ENCODE measurements at places on chromosomes 12 and 14. TPM values are rescaled to one million over a fixed set of nuclear protein-coding genes. Genes with fewer than 3 reads are reported as not detected.

OR6C75 gene
- not detected for total RNA-seq

VDR gene
- 0.09 TPM for total RNA-seq

PLCZ1 gene
- total RNA-seq = not detected

PARPBP gene
- 79.8 TPM for total RNA-seq

ASCL1 gene
- not detected for total RNA-seq

TSPAN8 gene
- total RNA-seq = not detected

IAPP gene
- 0.15 TPM for total RNA-seq

ACTR10 gene
- 59.2 TPM for total RNA-seq

CMKLR1 gene
- not detected for total RNA-seq

GRCh38 chr14:54121466-54122027 lies 164.9 kb upstream of the BMP4 start:
- DNase-seq = no peak

GRCh38 chr12:86710109-86710508 lies 453.9 kb upstream of the MGAT4C start:
- DNase-seq = no peak

GRCh38 chr14:89493877-89494634 lies 77.0 kb upstream of the FOXN3 start:
- DNase-seq = peak; percentile 32

DNA sequence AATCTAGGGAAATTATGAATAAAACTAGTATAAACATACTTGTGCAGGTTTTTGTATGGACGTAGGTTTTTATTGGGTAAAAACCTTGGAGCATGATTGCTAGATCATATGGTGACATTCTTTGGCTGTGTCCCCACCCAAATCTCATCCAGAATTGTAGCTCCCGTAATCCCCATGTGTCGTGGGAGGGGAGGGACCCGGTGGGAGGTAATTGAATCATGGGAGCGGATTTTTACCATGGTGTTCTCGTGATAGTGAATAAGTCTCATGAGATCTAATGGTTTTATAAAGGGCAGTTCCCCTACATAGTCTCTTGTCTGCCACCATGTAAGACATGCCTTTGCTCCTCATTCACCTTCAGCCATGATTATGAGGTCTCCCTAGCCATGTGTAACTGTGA lies 120.9 kb downstream of the FOXA1 start:
- no peak for DNase-seq

DNA sequence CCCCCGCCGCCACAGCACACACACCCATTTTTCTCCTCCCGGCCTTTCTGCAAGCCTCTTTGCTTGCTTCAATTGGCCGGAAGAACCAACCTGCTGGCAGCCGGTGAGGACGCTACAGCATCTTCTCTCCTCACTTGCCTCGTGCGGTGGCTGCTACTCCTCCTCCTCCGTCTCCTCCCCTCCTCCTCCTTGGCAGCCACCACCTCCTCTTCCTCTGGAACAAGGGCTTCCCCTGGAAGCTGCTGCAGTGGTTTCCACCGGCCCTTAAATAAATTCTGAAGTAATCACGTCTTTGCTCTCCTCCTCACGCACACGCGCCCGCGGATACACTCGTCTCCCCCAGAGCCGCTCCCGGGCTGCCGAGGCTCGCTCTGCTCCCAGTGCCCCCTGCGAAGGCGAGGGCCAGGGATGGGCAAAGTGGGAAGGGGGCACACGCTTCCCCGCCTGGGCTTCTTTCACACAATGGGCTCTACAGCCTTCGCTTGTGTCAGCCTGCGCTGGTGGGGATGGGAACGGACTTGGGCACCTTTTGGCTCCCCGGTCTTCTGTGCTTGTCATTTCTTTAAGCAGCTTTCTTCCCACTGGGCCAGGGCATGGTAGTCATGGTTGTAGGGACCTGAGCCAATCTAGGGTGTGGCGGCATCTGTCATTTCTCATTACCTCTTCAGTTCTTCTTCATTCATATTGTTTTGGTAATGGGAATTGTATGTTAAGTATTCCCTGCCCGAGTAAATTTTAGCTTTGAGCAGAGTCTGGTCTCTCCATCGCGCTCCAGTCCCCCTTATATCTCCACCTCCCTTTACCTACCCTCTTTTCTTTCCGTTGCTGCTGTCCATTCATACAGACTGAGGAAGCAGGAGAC lies at the start of gene PPFIA2:
PPFIA2 (minus strand) TSS at position 161 of the 862 bp plus-strand sequence.
- peak; percentile 70 for DNase-seq

GRCh38 chr14:63544591-63545299 lies 1.6 kb upstream of the PPP2R5E start:
- DNase-seq = no peak

GRCh38 chr12:95131589-95132340 lies 58.3 kb upstream of the NR2C1 start:
- no peak for DNase-seq

DNA sequence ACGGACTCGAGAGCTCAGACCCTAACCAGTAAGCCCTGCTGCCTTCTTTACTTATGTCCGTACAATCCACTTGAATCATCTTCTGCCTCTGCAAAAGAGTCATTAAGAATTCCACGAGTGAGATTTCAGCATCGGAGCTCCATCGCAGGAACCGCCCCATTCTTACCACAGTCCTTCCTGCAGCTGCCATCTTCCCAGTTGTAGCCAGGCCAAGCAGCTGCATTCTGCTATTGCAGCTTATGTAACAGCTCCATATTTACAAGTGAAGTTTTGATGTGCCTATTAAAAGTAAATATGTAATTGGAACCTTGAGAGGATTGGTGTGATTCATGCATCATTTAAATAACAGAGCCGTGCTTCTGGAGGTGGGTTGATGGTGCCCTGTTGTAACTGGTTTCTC lies 157.4 kb downstream of the KICS2 start:
- no peak for DNase-seq

- DNase-seq = no peak
These were observed 168.2 kb upstream of the SSTR1 start for GRCh38 chr14:38039496-38039895.

DNA sequence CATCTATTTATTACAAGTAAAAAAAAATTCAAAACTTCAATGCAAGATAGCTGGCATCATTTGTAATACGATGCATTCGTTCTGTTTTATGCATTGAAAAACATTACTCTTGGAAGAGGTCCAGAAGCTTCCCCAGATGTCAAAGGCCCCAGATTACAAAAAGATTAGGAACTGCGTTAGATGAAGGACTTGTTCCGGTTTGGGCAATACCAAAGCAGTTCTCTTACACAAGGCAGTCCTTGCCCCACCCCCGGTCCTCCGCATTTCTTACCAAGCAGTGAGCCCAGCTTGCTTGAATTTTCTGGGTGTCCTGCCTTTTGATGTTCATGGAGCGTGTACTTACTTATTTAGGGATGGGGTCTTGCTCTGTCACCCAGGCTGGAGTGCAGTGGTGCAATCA lies 4.8 kb upstream of the HVCN1 start:
- no peak for DNase-seq

- no peak for DNase-seq
These were observed 29.6 kb downstream of the ARL6IP4 start for GRCh38 chr12:123010110-123010509.

DNA sequence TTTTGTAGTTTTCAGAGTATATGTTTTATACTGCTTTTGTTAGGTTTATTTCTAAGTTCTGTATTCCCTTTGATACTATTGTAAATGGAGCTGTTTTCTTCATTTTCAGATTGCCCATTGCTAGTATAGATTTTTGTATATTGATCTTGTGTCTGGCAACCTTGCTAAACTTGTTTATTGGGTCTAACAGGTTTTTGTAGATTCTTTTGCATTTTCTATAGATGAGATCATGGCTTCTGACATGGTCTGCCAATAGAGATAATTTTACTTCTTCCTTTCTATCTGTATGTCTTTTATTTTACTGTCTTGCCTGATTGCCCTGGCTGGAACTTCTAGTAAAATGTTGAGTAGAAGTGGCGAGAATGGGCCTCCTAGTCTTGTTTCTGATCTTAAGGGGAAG lies 40.3 kb downstream of the ANKRD9 start:
- no peak for DNase-seq

GRCh38 chr12:52788192-52788875 lies 7.6 kb downstream of the KRT3 start:
- no peak for DNase-seq

GRCh38 chr14:52455291-52456088 lies 96.8 kb downstream of the TXNDC16 start:
- no peak for DNase-seq

DNA sequence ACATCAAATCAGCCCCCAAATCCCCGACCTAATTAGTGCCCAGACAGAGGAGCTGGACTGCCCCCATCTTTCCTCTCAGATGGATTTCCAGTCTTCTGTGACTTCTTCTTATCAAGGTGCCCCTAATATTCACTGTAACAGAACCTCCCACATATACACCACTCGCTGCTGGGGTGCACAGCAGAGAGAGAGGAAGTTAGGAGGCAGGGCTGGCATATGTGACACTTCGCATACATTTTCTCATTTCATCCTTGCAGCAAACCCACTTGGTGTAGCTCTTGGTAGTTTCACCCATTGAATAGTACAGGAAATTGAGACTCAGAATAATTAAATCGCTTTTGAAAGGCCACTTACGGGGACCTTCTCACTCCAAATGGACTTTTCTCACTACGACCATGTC lies 56.5 kb upstream of the CCND2 start:
- no peak for DNase-seq

DNA sequence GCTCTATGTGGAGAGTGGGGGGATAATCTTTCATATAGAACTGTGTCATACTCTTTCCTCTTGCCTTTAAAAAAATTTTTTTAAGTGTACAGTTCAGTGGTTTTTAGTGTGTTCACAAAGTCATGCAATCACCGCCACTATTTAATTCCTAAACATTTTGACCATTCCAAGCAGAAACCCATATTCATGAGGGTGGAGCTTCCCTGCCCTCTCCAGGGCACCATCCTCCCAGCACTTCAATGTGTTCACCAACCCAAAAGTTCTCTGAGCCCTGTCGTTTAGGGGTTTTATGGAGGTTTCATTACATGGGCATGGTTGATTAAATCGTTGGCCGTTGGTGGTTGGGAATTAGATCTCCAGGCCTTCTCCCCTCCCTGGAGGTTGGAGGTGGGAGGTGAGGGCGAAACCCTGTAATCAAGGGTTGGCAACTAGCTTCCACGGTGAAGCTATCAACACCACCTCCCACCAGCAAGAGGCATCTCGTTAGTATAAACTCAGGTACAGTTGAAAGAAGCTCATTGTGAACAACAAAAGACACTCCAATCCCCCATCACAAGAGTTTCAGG lies 42.8 kb upstream of the WNK1 start:
- DNase-seq = no peak

DNA sequence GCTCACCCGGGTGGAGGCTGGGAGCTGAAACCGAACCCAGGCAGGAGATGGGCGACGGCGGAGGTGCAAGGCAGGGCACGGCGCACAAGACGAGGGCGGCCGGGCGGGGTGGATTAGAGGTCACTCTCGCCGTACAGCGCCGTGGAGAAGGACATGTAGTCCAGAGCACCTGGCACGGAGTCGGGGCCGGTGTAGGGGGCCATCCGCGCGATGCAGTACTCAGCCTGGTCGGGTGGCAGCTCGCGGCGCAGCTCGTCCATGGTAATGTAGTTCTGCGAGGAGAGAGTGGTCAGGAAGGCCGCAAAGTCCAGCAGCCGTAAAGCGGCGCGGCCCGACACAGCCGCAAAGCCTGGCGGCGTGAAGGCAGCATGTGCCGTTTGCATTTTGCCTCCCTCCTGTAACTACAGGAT lies 81.9 kb upstream of the ZFP36L1 start:
- no peak for DNase-seq

GRCh38 chr14:24979725-24980239 lies 70.2 kb downstream of the STXBP6 start:
- DNase-seq = no peak

- DNase-seq = no peak
These were observed 27.1 kb downstream of the ALDH1L2 start for GRCh38 chr12:105057174-105057573.

- DNase-seq = peak; percentile 47
These were observed 316.8 kb downstream of the PAWR start for GRCh38 chr12:79373896-79374499.

DNA sequence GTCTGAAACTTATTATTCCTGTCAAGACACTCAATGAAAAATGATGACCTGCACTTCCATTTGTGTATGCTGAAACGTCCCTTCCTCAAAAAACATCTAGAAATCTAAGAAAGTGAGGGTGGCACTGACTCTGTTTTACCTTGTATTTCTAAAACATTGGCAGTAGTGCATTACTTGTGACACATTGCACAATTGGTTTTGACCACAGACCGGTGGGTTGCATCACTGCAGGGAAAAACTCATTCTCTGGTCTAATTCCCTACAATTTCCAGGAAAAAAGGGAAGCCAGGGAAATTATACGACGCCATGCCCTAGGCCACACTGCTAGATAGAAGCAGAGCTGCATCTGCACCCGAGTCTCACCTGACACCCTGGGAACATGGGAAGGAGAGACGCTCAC lies 156.7 kb downstream of the NTF3 start:
- no peak for DNase-seq

- no peak for DNase-seq
These were observed 5.2 kb downstream of the TRAFD1 start for GRCh38 chr12:112130441-112130998.

- DNase-seq = peak; percentile 93
These were observed 449 bp upstream of the LTBP2 start for GRCh38 chr14:74612350-74613021.

- no peak for DNase-seq
These were observed 58.7 kb upstream of the STK38L start for GRCh38 chr12:27185234-27186021.

GRCh38 chr14:76834241-76834661 lies 8.0 kb downstream of the LRRC74A start:
- DNase-seq = no peak

DNA sequence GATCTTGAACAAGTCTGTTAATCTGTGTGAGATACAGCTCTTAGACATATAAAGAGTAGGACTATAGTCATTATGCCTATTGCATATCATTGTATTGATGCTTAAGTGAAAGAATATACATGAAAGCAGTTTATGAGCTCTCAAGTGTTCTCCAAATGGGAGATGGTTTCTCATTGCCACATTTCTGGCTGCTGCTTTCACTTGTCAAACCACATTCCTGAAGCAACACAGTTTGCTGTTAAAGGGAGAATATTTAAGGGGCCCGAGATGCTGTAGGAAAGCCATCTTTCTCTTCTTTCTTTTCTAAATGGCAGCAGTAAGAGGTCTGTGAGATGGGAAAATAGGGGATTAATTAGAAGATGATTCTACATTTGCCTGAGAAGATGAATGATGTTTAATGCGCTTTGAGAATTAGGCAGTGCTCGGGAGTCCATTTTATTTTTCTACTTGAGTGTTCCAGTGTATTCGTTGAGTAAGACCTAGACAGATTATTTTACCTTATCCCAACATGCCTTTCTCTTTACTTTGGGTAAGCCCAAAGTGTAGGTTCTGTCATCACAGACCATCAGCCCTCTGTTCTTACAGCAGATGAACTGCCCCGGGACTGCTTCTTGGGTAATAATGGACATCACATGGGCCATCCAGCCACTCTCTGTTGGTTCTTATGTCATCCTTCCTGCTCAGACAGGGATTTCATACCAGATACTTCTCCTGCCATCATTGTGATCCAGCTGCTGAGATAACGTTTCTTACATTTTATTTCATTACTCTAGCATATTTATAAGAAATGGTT lies 35.6 kb downstream of the ANO4 start:
- DNase-seq = no peak

- no peak for DNase-seq
These were observed 12.9 kb downstream of the TTC9 start for GRCh38 chr14:70654632-70655031.

Data from neural progenitor cell (in vitro differentiated cells).